Bronchial epithelial cell (primary cell): ENCODE measurements at places on chromosomes 16 and 17. TPM values are rescaled to one million over a fixed set of nuclear protein-coding genes. Genes with fewer than 3 reads are reported as not detected.

PYY gene
- 0.26 and 0.79 TPM in 2 replicates for total RNA-seq

CLUH gene
- 41.3 and 41.9 TPM in 2 replicates for total RNA-seq

PRSS21 gene
- total RNA-seq = 2.8 and 4.5 TPM in 2 replicates

GAS2L2 gene
- under 0.01 TPM in 1 of 2 replicates, not detected in the other for total RNA-seq

ZPBP2 gene
- not detected in 2 replicates for total RNA-seq

CLEC18C gene
- total RNA-seq = 0.13 TPM in 1 of 2 replicates, not detected in the other

CRYM gene
- total RNA-seq = 0.79 and 1.2 TPM in 2 replicates

GALR2 gene
- total RNA-seq = not detected in 2 replicates

AGRP gene
- total RNA-seq = not detected in 2 replicates

KRTAP4-1 gene
- total RNA-seq = not detected in 2 replicates

CCDC78 gene
- total RNA-seq = 0.90 and 1.6 TPM in 2 replicates

PPM1E gene
- total RNA-seq = 0.26 and 0.38 TPM in 2 replicates

NGFR gene
- total RNA-seq = 0.53 and 4.5 TPM in 2 replicates

PERCC1 gene
- total RNA-seq = not detected in 2 replicates

ARSG gene
- 0.79 and 0.90 TPM in 2 replicates for total RNA-seq
